ENCODE measurements at places on chromosomes 2 and 18. TPM values are rescaled to one million over a fixed set of nuclear protein-coding genes. Genes with fewer than 3 reads are reported as not detected.

Gene TUBB8B
- not detected for total RNA-seq

Gene TTC39C
- total RNA-seq: 18.5 TPM

Gene UCN
- total RNA-seq: 0.15 TPM

Gene TMEM198
- total RNA-seq: 1.2 TPM

Gene RRM2
- 186 TPM for total RNA-seq

Gene AOX1
- total RNA-seq: 36.7 TPM

Gene SERPINB11
- total RNA-seq: not detected

Gene GREB1
- 0.17 TPM for total RNA-seq

Gene MTCL1
- total RNA-seq: 14.3 TPM

Data from bronchus fibroblast of lung (primary cell).